ENCODE measurements at places on chromosomes 6 and 20. TPM values are rescaled to one million over a fixed set of nuclear protein-coding genes. Genes with fewer than 3 reads are reported as not detected.

The PARD6B gene
- polyA plus RNA-seq: 10.9 TPM

The CFB gene
- 37.1 TPM for polyA plus RNA-seq

- DNase-seq: no peak
These were observed 130.5 kb downstream of the WDR27 start for GRCh38 chr6:169571123-169571962.

- peak; percentile 85 for DNase-seq
These were observed at the start of gene DSP for GRCh38 chr6:7541175-7542064. DSP (plus strand) TSS chr6:7541671; CDS start chr6:7541916, 245 bp downstream.

The TFAP2C gene
- 0.06 TPM for polyA plus RNA-seq

DNA sequence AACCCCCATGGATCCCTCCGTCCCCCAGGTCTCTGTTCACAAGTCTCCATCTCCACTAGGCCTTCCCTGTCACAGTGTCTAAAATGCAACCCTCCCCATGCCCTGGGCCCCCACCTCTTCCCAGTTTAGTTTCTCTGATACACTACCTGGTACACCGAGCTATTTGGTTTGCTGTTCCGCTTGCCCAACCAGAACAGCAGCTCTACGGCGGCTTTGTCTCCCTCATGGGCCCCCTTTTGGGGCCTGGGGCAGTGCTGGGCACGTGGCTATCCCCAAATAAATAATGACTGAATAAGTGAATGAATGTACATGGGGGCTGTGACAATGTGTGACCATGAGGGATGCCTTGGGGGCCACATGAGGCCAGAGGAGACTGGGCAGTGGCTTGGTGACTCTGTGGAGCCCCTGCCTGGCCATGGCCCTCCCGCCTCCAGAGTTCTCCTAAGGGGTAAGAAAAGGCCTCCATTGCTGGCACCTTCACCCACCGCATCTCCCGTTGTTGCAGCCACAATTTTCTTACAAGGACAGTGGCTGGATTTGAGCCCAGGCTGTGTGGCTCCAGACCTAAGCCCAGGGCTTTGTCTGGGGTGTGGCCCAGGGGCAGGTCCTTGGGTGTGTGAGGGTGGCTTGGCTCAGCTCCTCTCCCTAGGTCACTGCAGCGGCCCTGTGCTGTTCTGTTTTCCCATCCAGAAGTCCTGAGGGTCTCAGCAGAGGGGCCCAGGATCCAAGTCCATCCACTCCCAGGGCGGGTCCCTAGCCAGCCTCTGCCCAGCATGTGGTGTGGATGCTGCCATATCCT, 408.5 kb upstream of the SULF2 start:
- DNase-seq: no peak

DNA sequence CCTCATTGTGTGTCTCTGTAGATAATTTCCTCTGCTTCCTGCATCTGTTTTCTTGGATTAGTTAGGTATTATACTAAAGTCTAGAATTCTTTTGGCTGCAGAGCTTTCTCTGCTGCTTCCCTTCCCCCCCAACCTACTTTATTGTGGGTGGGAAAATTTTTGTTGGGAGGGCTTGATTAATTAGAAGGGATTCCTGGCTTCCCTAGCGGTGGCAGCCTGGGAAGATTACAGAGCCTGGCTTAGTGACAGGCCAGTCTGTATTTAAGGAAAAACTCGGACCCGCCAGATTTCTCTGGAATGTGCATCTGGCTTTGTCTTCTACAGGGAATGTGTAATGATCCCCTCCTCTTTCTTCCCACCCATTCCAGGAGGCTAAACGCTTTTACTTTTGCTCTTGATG, 31.2 kb downstream of the SLX4IP start:
- DNase-seq: peak; percentile 10

GRCh38 chr6:75419416-75419815, 74.2 kb downstream of the FILIP1 start:
- no peak for DNase-seq

The C20orf204 gene
- 1.2 TPM for polyA plus RNA-seq

The MATN4 gene
- polyA plus RNA-seq: not detected

DNA sequence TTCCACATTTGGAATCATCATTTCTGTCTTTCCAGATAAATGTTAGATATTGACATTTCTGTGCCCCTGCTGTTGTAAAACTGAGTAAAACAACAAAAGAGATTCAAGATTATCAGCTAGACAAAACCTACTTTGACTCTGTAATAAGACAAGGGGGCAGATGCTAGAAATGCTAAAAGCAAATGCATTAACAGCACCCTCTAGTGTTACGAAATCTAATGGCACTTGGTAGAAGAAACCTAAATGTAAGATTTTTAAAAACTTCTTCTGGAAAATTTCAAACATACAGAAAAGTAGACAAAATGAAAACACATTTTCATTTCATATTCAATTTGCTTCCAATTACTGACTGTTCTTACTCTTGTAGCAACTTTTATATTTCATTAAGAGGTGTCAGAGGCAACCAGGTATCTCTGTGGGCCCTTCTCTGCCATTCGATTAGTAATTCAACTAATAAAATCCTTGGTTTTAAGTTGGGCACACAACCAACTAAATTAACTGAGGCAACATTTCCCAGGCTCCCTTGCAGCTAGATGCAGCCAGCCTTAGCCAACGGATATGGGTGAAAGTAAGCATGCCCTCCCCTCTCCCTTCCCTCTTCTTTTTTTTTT, 45.0 kb downstream of the SLC23A2 start:
- DNase-seq: no peak

The TDP2 gene
- 292 TPM for polyA plus RNA-seq

The PGM3 gene
- 71.6 TPM for polyA plus RNA-seq

- no peak for DNase-seq
These were observed 104.0 kb downstream of the PHACTR3 start for GRCh38 chr20:59708326-59708725.

The SFT2D1 gene
- polyA plus RNA-seq: 80.7 TPM

DNA sequence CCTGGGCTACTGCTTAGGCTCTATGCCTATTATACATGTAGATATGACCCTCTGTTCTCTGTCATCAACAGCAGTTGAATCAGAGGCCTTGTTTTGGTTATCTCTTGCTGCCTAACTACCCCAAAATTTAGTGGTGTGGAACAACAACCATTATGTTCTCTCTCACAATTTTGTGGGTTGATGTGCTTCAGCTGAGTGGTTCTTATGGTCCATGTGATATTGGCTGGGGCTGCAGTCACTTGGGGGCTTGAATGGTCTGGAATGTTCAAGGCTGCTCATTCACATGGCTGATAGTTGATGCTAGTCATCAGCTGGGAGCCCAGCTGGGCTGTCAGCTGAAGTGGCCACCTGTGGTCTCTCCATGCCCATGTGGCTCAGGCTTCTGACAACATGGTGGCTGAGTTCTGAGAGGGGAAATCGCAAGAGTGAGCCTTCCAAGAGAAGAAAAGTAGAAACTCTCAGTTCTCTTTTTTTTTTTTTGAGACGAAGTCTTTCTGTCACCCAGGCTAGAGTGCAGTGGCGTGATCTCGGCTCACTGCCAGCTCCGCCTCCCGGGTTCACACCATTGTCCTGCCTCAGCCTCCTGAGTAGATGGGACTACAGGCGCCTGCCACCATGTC, 47.8 kb downstream of the SHLD1 start:
- DNase-seq: no peak

DNA sequence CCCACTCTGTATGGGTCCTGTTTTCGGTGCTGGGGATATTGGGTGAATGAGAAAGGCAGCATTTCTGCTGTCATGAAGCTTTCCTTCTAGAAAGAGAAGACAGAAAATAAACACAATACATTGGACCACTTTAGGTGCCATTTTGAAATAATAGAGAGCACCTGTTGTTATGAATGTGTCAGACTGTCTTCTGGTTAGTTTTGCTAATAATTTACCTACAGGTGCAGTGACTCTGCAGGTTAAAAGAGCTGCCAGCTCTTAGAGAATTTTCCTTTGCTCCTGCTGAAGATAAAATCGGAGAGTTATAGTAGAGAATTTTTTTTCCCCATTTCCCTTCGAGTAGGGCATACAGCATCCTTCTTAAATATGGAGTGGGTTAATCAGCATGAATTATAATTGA, 21.9 kb upstream of the GCLC start:
- no peak for DNase-seq

GRCh38 chr20:9520086-9520485, 5.7 kb downstream of the LAMP5 start:
- no peak for DNase-seq

The ID4 gene
- polyA plus RNA-seq: 41.6 TPM

DNA sequence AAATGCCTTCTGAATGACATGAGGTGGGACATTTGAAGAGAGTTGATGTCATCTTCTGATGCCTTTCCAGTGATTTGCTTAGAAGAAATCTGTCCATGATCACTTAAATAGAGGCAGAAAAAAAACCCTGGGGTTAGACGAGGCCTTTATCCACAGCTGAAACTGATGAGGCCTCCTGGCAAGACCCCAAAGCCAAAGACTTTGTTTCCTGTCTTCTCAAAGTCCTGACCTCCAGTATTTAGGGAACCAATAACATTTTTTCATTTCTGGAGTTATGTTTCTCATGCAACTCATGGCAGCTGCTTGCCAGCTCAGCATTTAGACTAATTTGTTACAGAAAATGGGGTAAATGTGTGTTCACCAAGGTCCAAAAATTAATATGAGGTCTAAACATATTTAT, 248.0 kb upstream of the PRDM1 start:
- DNase-seq: no peak

GRCh38 chr6:134247231-134247833, 70.6 kb downstream of the SGK1 start:
- peak; percentile 34 for DNase-seq

DNA sequence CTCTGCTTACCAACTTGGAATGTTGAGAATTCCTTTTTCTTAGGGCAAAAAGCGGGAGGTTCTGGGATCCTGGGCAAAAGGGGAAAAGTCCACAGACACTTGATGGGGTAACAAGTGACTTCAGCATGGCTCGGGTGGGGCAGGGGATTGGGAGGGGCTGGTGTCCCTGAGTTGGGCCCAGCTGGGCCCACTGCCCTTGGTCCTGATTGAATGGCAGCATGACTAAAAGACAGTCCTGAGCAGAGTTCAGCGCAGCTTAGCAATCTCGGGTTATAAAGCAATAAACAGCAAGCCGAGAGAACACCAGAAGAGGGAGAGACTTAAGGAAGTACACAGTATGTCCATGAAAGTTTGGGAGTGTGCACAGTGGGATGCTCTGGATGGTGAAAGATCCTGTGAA, 5.6 kb downstream of the PPP2R5D start:
- DNase-seq: peak; percentile 95

The ABHD16A gene
- polyA plus RNA-seq: 62.5 TPM

DNA sequence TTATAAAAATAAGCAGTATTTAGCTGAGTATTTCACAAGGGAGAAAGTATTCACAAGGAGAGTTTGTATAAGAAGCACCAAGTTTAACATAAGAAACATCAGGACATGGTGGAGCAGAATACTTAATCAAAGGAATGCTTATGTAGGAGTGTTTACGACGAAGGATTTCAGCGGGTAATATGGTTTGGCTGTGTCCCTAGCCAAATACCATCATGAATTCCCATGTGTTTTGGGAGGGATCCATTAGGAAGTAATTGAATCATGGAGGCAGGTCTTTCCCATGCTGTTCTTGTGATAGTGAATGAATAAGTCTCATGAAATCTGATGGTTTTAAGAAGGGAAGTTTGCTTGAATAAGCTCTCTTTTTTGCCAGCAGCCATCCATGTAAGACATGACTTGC, 1099.1 kb upstream of the ADGRB3 start:
- DNase-seq: no peak

DNA sequence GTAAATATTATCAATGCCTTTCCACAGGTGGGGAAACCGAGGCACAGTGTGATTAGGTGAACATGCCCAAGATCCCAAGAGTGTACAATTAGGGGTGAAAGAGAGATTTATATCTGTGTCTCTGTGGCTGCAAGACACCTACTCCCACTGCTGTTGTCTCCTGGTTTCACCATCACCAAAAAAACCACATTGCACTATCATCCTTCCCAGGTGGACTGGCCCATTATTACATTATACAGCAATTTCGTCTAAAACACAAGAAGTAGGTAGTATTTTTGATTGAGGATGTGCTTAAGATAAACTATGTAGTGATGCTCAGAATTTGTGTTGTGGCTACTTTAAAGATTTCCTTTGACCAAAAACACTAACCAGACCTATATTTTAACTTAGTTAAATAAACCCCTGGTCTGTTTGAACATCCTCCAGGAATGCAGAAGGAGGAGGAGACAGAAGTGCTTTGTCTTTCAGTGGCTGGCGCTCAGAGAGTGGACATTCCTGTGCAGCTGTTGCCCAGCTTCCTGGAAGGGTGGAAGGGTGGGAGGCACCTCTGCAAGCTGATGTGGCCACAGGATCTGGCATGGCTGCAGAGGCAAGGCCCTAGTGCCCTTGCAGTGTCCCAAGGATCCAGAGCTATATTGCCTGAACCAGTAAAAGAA, 23.8 kb downstream of the DCBLD1 start:
- no peak for DNase-seq

The PCSK2 gene
- polyA plus RNA-seq: 2.8 TPM

The GJA10 gene
- polyA plus RNA-seq: not detected

The IP6K3 gene
- polyA plus RNA-seq: 0.34 TPM

DNA sequence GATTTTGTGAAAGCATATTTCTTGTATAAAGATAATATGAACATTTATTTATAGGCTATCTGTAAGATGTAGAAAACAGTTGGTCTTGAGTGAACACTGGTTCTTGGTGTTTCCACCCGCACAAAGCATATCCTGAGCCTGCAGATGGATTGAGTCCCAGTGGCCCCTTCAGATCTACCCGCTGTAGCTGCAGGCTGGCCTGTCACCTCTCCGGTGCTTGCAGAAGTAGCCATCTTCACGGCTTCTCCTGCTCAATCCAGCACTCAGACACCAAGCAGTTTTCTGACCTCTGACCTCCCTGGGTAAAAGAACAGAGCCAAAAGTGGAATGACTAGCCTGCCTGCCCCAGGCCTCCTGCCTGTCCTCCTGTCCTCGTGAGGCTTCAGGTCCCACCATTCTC, 22.7 kb downstream of the LYRM2 start:
- DNase-seq: no peak

- no peak for DNase-seq
These were observed 26.4 kb upstream of the SALL4 start for GRCh38 chr20:51828762-51829161.

The TMEM244 gene
- polyA plus RNA-seq: not detected

DNA sequence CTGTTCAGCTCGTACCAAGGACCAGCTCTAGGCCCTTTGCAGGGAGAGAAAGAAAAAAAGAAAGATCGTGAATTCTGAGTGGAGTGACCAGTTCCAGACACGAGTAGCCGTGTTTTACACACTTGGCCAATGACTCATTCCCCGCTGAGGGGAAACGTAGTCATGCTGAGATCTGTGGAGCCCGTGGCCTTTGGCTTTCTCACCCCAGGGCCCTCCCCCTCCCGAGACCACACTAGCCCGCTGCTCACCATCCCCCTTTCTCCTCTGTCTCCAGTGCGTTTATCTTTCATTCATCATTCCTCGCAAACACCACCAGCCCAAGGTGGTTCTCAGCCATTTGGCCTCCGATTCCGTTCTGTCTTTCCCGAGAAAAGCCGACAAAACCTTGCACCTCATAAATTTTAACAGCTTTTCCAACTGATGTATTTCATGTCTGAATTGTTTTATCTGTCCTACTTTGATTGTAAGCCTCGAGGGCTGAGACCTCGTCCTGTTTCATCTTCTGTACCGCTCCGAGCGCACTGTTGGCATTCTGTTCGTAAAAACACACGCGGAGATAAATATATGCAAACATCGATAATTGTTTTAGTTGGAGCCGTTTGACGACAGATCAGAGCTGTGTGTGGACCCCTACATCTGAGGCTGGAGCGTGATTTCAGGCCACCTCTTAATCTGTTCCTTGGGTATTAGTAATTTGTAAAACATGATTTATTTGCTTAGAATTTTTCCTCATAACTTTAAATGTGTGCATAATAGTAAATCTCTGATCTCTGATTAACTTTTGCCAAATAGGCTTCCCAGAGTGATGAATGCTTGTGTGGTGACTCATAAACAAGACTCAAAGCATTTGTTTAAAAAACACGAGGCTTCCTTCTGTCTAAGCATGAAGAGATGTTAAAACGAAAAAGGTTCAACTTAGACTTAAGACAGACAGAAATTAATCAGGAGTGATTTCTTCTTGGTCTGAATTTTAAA, 336.6 kb downstream of the CDH4 start:
- no peak for DNase-seq
